Mucosa of descending colon (tissue), 3 donors: ENCODE measurements at places on chromosomes 2 and 18.

GRCh38 chr18:4208366-4208765, 246.7 kb downstream of the DLGAP1 start:
- DNase-seq = no peak

GRCh38 chr2:118168615-118169014, 80.3 kb downstream of the INSIG2 start:
- DNase-seq = no peak

- no peak for DNase-seq
Measured at GRCh38 chr2:4445821-4446220, 742.4 kb downstream of the DCDC2C start.

DNA sequence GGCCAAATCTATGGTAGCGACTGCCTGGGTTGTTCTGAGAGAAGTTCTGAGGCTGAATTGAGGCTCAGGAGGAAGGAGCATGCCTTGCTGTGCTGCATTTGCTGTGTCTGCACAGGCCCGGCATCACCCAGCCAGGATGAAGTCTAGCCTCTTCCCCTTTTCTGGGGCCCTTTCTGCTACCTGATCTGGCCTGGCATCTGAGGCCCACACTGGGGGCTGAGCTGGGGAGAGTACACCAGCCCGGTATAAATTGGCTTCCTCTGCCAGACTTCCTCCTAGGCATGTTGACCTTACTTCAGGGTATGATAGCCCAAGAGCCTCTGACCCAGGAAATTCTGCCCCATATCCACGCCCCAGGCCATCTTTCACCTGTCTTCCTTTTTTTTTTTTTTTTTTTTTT, 30.0 kb downstream of the MRPL35 start:
- no peak for DNase-seq

- DNase-seq = no peak
Measured at GRCh38 chr18:29309366-29309765, 1132.4 kb upstream of the CDH2 start.

- DNase-seq = no peak
Measured at GRCh38 chr2:165891345-165891744, 62.2 kb downstream of the TTC21B start.

DNA sequence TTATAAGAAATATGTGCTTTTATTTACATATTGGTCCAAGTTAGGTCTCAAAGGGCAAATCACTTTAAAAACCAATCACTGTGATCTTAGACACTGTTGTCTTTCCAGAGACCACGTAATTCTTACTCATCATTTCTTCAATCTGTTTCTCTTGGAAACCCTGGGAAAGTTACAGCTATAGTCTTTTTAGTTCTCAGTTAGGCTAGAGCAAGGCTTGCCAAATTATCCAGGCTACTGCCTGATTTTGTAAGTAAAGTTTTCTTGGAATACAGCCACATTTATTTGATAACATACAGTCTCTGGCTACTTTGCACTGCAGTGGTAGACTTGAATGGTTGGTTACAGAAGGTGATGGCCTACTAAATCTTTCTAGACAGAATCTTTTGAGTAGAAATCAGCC, 106.0 kb downstream of the KIAA1328 start:
- no peak for DNase-seq

GRCh38 chr2:240896871-240897692, 1.1 kb upstream of the MAB21L4 start:
- DNase-seq = peak; percentile 88
